ENCODE measurements at places on chromosomes 6 and 20. TPM values are rescaled to one million over a fixed set of nuclear protein-coding genes. Genes with fewer than 3 reads are reported as not detected.
A peak's percentile ranks its signal among the peaks of the same experiment; 100 is the strongest.

Gene FILIP1
- 0.79 TPM for total RNA-seq

Gene CD40
- total RNA-seq = 4.2 TPM

Gene DCDC2
- total RNA-seq = not detected

Gene ZBTB46
- total RNA-seq = 23.7 TPM

Gene C20orf144
- total RNA-seq = 0.44 TPM

Gene KCNK5
- 32.7 TPM for total RNA-seq

Gene HSD17B8
- 4.4 TPM for total RNA-seq

Gene SRSF12
- total RNA-seq = 21.9 TPM

Gene OPRM1
- not detected for total RNA-seq

Gene GSTA1
- total RNA-seq = not detected

- DNase-seq = no peak
- H3K27ac ChIP-seq = no peak overlapping the region
- no peaks in the 10 kb centered on the region for H3K4me1 ChIP-seq
- peaks cover 2% of the 10 kb centered on the region for H3K27me3 ChIP-seq
- H3K4me3 ChIP-seq = no peak overlapping the region
- H3K36me3 ChIP-seq = peaks cover 5% of the 10 kb centered on the region
Observed at GRCh38 chr6:98816799-98817198, 17.6 kb upstream of the POU3F2 start.

GRCh38 chr6:141552463-141552862, 580.3 kb upstream of the GJE1 start:
- H3K27me3 ChIP-seq = no peaks in the 10 kb centered on the region
- peaks cover 26% of the 10 kb centered on the region for H3K36me3 ChIP-seq
- H3K4me1 ChIP-seq = no peaks in the 10 kb centered on the region
- H3K27ac ChIP-seq = no peak overlapping the region
- H3K4me3 ChIP-seq = no peak overlapping the region

- H3K36me3 ChIP-seq = no peaks in the 10 kb centered on the region
- no peak for DNase-seq
- H3K4me3 ChIP-seq = no peak overlapping the region
- H3K27ac ChIP-seq = no peak overlapping the region
- H3K4me1 ChIP-seq = no peaks in the 10 kb centered on the region
- peaks cover 15% of the 10 kb centered on the region for H3K27me3 ChIP-seq
Observed at GRCh38 chr20:34150306-34151000, 38.4 kb upstream of the EIF2S2 start.

DNA sequence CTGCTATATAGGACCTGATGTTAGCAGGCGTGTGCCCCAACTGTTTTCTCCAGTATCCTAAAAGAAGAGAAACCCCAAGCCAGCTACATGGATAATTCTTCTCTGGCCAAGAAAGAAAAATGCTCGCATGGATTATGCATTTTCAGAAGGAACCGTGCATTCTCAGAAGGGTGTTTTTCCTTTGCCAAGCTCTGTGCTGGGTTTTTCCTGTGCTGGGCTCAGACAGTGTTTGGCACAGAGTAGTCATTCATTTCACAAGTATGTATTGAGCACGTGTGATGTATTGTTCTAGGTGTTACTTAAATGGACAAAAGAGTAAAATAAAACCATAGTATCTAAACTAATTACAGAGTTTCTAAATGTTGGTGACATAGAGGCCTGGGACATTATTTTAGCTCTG, 62.7 kb upstream of the ZNF133 start:
- H3K4me1 ChIP-seq = peaks cover 27% of the 10 kb centered on the region
- H3K4me3 ChIP-seq = no peak overlapping the region
- no peaks in the 10 kb centered on the region for H3K36me3 ChIP-seq
- H3K27ac ChIP-seq = peak overlapping the region; percentile 68

- no peak for DNase-seq
- no peaks in the 10 kb centered on the region for H3K27me3 ChIP-seq
- H3K4me1 ChIP-seq = peaks cover 30% of the 10 kb centered on the region
- peak overlapping the region; percentile 31 for H3K27ac ChIP-seq
Observed at GRCh38 chr6:11323666-11324452, 91.4 kb upstream of the NEDD9 start.

DNA sequence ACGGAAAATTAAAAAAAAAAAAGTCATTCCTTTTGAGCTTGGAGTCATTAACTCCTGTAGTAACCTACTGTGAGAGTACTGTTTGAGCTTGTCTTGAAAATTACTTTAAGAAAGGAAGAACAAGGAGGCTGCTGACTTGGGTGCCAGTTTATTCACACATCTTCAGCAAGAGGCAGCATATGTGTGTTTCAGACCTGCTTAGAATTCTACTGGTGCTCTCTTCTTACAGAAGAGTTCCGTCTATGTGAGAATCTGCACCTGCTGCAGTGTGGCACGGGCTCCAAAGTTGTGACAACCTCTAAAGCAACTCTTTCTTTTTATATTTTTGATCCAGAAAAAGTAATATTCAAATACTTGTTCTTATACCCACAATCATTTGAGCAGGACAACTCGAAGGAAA, 117.4 kb upstream of the SOX4 start:
- H3K27ac ChIP-seq = no peak overlapping the region
- H3K4me3 ChIP-seq = no peak overlapping the region
- no peak for DNase-seq
- no peaks in the 10 kb centered on the region for H3K36me3 ChIP-seq
- H3K4me1 ChIP-seq = peaks cover 14% of the 10 kb centered on the region
- H3K27me3 ChIP-seq = no peaks in the 10 kb centered on the region

GRCh38 chr6:107021446-107022185, 6.4 kb upstream of the MTRES1 start:
- H3K4me1 ChIP-seq = no peaks in the 10 kb centered on the region
- H3K27me3 ChIP-seq = no peaks in the 10 kb centered on the region
- no peak overlapping the region for H3K27ac ChIP-seq
- no peaks in the 10 kb centered on the region for H3K36me3 ChIP-seq
- DNase-seq = no peak
- H3K4me3 ChIP-seq = no peak overlapping the region

- H3K4me1 ChIP-seq = peaks cover 48% of the 10 kb centered on the region
- no peak overlapping the region for H3K27ac ChIP-seq
- H3K4me3 ChIP-seq = no peak overlapping the region
- no peaks in the 10 kb centered on the region for H3K36me3 ChIP-seq
- peaks cover 13% of the 10 kb centered on the region for H3K27me3 ChIP-seq
Observed at GRCh38 chr20:48292806-48293205, 507.5 kb upstream of the SULF2 start.

DNA sequence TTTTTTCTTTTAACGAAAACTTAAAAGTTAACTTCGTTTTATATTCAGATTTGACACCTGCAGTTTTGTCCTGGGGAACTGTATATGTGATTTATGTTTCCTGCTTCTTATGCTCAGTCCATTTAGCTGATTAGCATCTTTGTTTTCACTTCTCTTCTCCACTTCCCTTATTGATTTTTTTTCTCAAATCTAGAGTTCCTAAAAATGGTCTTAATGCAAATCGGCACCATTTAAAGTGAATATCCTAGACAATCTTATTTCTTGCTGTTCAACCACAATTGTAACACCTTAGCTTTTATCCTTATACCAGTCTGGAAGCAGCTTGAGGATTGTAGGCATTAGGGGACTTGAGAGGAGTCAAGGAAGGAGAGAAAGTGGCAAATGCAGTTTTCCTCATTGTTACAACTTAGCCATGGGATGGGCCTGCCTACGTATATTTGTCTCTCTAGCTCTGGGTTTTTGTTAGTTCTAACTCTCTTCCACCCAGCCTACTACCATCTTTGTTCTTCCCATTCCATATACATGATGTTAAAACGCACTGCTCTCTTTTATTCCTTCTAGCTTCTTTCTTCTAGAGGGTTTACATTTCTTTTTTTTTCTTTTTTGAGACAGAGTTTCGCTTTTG, 8.5 kb downstream of the QRSL1 start:
- no peak overlapping the region for H3K27ac ChIP-seq
- H3K36me3 ChIP-seq = peaks cover 12% of the 10 kb centered on the region
- no peak overlapping the region for H3K4me3 ChIP-seq

GRCh38 chr6:130697995-130698535, 129.1 kb upstream of the SMLR1 start:
- H3K27me3 ChIP-seq = peaks cover 4% of the 10 kb centered on the region
- H3K4me3 ChIP-seq = no peak overlapping the region
- peaks cover 8% of the 10 kb centered on the region for H3K4me1 ChIP-seq
- H3K36me3 ChIP-seq = peaks cover 3% of the 10 kb centered on the region

DNA sequence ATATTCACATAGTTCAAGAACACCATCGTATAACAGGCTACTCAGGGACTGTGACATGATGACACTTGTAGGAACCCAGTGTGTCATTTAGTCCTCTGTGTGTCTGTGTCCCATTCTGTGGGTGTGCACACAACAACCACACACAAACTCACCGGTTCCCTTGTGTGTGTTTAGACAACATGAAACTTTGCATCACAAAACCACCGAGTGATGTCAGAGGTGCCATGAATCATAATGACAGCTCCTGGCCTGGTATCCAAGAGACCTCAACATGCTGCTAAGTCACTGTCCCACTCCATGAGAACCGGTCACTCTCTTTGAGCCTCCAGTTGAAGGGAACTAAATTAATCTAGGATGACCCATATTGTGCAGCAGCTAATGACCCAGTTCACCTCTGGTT, 421.3 kb downstream of the PREX1 start:
- no peaks in the 10 kb centered on the region for H3K36me3 ChIP-seq
- DNase-seq = no peak
- no peak overlapping the region for H3K4me3 ChIP-seq
- H3K27me3 ChIP-seq = peaks cover 3% of the 10 kb centered on the region

DNA sequence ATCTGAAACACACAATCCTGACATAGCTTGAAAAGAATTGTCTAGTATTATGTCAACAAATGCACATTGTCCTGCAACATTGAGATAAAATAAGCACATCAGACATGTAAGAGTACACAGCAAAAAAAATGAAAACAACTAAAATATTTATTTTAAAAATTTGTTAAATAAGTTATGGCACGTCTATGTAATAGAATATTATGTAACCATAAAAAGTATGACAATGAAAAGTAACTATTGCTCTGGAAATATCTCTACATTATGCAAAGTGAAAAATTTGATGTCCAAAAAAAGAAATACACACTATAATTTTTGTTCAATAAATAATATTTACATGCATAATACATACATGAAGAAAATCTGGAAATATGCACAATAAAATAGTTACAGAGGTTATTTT, 9.3 kb upstream of the ID4 start:
- no peak overlapping the region for H3K4me3 ChIP-seq
- no peak overlapping the region for H3K27ac ChIP-seq
- H3K27me3 ChIP-seq = no peaks in the 10 kb centered on the region
- peaks cover 10% of the 10 kb centered on the region for H3K4me1 ChIP-seq
- peaks cover 5% of the 10 kb centered on the region for H3K36me3 ChIP-seq

GRCh38 chr6:167247814-167248595, 43.1 kb upstream of the UNC93A start:
- no peaks in the 10 kb centered on the region for H3K36me3 ChIP-seq
- H3K27me3 ChIP-seq = no peaks in the 10 kb centered on the region
- no peak overlapping the region for H3K4me3 ChIP-seq
- no peak for DNase-seq
- H3K27ac ChIP-seq = peak overlapping the region; percentile 87
- peaks cover 26% of the 10 kb centered on the region for H3K4me1 ChIP-seq

GRCh38 chr6:89689732-89690131, 51.2 kb upstream of the LYRM2 start:
- H3K36me3 ChIP-seq = peaks cover 11% of the 10 kb centered on the region
- peak overlapping the region; percentile 92 for H3K27ac ChIP-seq
- DNase-seq = no peak
- no peaks in the 10 kb centered on the region for H3K27me3 ChIP-seq
- H3K4me1 ChIP-seq = peaks cover 14% of the 10 kb centered on the region

DNA sequence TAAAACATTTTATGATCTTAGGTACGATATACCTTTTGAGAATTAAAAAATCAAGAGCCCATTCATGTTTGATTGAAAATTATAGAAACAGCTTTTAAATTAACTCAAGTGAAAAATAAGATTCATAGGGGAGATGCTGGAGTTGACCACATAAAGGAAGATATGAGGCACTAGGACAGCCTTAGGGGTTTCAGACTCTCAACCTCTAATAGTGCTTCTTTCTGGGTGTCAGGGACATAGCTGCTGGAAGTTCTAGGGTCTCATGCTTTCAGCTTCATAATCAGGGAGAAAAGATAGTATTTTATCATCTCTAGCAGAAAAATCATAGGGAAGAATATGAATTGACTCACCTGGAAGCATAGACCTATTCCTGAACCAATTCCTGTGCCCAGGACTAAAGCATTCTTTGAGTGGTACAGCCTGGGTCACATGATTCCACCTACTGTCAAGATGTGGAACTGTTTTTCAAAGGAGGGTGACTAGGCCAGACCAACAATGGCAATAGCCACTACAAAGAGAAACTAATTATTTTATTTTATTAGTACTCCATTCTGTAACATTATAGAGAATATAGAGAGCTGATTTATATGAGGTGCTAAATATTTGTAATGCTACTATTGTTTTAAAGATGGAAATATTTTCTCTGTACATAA, 27.8 kb upstream of the CENPW start:
- H3K4me1 ChIP-seq = no peaks in the 10 kb centered on the region
- H3K4me3 ChIP-seq = no peak overlapping the region
- H3K36me3 ChIP-seq = no peaks in the 10 kb centered on the region
- no peak for DNase-seq
- H3K27me3 ChIP-seq = no peaks in the 10 kb centered on the region

GRCh38 chr20:50690650-50691572, at the start of gene RIPOR3:
TSS of gene RIPOR3 (minus strand) at chr20:50691542. CDS start at chr20:50691128, 414 bp downstream.
- peaks cover 46% of the 10 kb centered on the region for H3K27me3 ChIP-seq
- H3K4me3 ChIP-seq = peak within 1 kb of the TSS; percentile 82
- DNase-seq = peak; percentile 18
- H3K36me3 ChIP-seq = no peaks in the 10 kb centered on the region
- H3K27ac ChIP-seq = peak within 1 kb of the TSS; percentile 53

GRCh38 chr6:1758076-1758679, 148.5 kb downstream of the FOXC1 start:
- H3K27me3 ChIP-seq = peaks cover 19% of the 10 kb centered on the region
- no peak overlapping the region for H3K4me3 ChIP-seq
- peaks cover 8% of the 10 kb centered on the region for H3K36me3 ChIP-seq
- peak overlapping the region; percentile 44 for H3K27ac ChIP-seq

GRCh38 chr6:18707714-18708439, 320.7 kb downstream of the RNF144B start:
- no peak overlapping the region for H3K27ac ChIP-seq
- H3K4me1 ChIP-seq = peaks cover 13% of the 10 kb centered on the region
- H3K4me3 ChIP-seq = no peak overlapping the region
- DNase-seq = no peak
- H3K36me3 ChIP-seq = peaks cover 23% of the 10 kb centered on the region

DNA sequence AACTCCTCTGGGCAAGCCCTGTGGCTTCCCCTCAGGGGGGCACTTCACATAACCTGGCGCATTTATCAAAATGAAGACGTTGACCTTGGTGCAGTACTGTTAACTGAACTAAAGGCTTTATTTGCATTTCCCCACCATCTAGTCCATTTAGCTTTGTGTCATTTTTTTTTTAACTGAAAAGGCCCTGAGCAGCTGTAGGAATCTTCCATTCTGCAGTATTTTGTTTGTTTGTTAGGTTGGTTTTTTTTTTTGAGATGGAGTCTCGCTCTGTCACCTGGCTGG, 10.7 kb downstream of the TMEM181 start:
- DNase-seq = no peak
- H3K4me3 ChIP-seq = no peak overlapping the region
- no peaks in the 10 kb centered on the region for H3K36me3 ChIP-seq
- H3K27ac ChIP-seq = no peak overlapping the region
- H3K27me3 ChIP-seq = no peaks in the 10 kb centered on the region
